ENCODE measurements at places on chromosomes 11 and 22. TPM values are rescaled to one million over a fixed set of nuclear protein-coding genes. Genes with fewer than 3 reads are reported as not detected.

GRCh38 chr11:48066881-48067800 lies 86.8 kb downstream of the PTPRJ start:
- peak overlapping the region; percentile 66 for H3K27ac ChIP-seq
- peaks cover 63% of the 10 kb centered on the region for H3K4me1 ChIP-seq
- DNase-seq = peak; percentile 36
- H3K27me3 ChIP-seq = no peaks in the 10 kb centered on the region
- H3K36me3 ChIP-seq = peaks cover 22% of the 10 kb centered on the region

DNA sequence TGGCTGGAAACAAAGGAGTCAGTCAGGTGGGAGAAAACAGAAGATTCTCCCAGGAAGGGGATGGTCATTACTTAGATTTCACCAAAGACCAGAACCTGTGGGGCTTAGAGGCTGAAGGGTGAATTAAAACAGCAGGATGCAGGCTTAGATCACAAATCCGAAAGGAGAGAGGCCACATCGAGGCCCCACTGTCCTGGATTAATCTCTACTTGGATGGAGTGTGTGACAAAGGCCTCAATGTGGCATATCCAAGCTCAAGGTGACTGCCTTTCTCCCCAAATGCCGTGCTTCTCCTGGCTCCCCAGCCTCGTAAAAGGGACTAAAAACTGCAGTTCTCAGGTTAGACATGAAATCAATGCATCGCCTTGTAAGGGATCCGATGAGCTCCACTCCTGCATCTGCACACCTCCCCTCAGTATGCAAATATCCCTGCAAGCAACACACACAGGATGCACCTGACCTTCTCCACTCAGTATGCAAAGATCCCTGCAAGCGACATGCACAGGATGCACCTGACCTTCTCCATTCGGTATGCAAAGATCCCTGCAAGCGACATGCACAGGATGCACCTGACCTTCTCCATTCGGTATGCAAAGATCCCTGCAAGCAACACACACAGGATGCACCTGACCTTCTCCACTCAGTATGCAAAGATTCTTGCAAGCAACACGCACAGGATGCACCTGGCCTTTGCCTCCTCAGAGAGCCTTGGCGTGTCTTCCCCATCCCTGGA lies 447.4 kb downstream of the BRD1 start:
- DNase-seq = no peak
- H3K4me3 ChIP-seq = no peak overlapping the region
- H3K36me3 ChIP-seq = no peaks in the 10 kb centered on the region
- no peak overlapping the region for H3K27ac ChIP-seq
- H3K4me1 ChIP-seq = no peaks in the 10 kb centered on the region

DNA sequence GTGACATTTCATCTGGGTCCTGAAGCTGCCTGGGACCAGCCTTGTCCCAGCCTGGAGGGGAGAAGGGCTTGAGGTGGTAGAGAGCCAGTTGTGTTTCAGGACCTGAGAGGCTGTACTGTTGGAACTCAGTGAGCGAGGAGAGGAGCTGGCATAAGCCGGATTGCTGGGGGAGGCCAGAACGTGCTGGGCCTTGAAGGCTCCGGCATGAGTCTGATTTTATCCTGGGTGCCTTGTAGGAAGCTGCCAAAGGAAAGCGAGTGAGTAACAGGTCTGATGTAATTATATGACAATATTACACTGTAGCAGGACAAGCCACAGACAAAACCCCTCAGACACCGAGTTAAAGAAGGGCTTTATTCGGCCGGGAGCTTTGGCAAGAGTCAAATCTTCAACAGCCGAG lies 17.2 kb downstream of the AP2A2 start:
- peaks cover 49% of the 10 kb centered on the region for H3K36me3 ChIP-seq
- no peak overlapping the region for H3K4me3 ChIP-seq
- DNase-seq = no peak
- H3K27ac ChIP-seq = no peak overlapping the region

DNA sequence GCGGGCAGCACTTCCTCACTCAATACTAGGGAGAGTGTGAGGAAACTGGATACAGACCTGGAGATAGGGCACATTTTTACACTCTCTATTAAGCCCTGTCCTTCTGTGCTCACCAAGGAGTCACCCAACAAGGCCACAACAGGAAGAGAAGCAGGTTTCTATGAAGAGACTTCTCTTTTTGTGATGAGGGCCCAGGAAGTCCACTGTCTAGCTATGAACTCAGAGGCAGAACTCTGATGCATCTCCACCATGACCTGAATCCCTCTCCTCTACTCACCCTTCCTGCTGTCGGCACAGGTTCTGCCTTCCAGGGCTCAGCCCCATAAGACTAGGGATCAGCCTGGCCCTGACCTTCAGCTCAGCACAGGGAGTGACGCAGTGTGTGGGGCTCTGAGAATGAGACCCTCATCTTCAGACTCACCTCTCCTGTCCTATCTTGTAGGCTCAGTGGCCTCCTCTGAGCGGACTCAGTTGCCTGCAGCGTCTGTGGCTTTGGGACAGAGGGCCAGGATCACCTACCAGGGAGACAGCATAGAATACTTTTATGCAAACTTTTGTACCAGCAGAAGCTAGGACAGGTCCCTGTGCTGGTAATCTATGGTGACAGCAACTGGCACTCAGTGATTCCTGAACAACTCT lies 49.3 kb upstream of the IGLL5 start:
- H3K4me1 ChIP-seq = peaks cover 39% of the 10 kb centered on the region
- peak; percentile 70 for DNase-seq
- no peaks in the 10 kb centered on the region for H3K27me3 ChIP-seq
- no peaks in the 10 kb centered on the region for H3K36me3 ChIP-seq
- H3K4me3 ChIP-seq = no peak overlapping the region

FGF4 gene
- polyA plus RNA-seq = not detected

FAM180B gene
- polyA plus RNA-seq = 0.13 TPM
